G401 (cell line): ENCODE measurements at places on chromosomes 3 and 15. TPM values are rescaled to one million over a fixed set of nuclear protein-coding genes. Genes with fewer than 3 reads are reported as not detected.

The ROPN1 gene
- not detected in 2 replicates for total RNA-seq

GRCh38 chr15:35854316-35854715 is 308.4 kb upstream of the DPH6 start:
- no peak for DNase-seq

- DNase-seq = no peak
These were observed 1111.2 kb downstream of the TUSC7 start for GRCh38 chr3:117820658-117821299.

DNA sequence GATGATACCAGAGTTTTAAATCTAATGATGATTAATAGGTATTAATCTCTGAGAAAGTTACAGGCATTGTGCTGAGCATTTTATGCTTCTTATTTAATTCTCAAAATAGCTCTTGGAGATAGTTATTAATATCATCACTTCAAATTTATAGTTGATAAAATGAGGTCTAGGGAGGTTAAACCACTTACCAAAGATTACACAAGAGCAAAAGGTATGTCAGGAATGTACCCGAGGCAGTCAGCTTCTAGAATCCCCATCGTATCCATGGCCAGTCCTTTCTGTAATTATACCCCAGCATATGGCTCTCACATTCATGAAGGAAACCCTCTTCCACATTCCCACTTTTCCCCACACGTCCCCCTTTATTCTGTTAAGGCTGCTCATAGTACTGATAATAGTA is 421.3 kb downstream of the PYDC2 start:
- DNase-seq = no peak

GRCh38 chr3:59832241-59832640 is 782.4 kb upstream of the CFAP20DC start:
- DNase-seq = no peak

DNA sequence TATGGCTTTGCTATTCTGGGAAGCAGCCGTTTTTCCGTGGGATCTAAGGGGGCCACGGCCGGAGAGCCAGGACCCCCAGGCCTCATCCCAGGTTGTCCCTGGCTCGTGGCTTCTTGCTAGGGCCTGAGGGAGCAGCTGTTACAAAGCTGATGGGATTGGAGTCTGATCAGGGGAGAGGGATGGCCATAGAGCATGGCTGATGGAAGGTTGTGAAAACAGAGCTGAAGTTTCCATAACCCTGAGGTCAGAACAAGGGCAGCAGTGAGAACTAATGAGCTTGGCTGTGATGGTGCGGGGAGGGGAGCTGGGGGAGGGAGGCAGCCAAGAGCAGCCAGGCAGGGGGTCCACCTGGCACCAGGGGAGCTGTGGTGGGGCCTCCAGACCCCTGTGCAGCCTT is 63.0 kb downstream of the LINGO1 start:
- DNase-seq = no peak
